ENCODE measurements at places on chromosomes 7 and 10.

- peak; percentile 11 for DNase-seq
Measured at GRCh38 chr7:106243893-106244292, 40.9 kb downstream of the NAMPT start.

DNA sequence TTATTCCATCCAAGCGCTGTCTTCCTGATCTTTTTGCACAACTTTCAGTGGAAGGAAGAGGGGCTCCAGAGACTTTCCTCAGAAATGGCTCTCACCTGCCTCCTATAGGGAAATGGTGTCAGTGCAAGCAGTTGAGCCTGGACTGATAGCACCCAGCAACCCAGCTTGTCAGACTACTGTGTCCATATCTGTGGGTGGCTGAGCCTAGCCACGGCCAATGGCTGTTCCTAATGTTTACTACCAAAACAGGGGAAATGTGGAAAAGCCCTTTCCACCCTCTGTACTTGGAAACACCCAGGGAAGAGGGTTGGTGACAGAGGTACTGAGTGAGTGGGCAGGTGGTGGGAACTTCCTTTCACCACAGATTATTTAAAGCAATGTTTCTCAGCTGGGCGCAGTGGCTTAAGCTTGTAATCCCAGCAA is 4.3 kb upstream of the YKT6 start:
- peak; percentile 28 for DNase-seq

GRCh38 chr7:107327986-107328569 is 141.8 kb upstream of the GPR22 start:
- no peak for DNase-seq

DNA sequence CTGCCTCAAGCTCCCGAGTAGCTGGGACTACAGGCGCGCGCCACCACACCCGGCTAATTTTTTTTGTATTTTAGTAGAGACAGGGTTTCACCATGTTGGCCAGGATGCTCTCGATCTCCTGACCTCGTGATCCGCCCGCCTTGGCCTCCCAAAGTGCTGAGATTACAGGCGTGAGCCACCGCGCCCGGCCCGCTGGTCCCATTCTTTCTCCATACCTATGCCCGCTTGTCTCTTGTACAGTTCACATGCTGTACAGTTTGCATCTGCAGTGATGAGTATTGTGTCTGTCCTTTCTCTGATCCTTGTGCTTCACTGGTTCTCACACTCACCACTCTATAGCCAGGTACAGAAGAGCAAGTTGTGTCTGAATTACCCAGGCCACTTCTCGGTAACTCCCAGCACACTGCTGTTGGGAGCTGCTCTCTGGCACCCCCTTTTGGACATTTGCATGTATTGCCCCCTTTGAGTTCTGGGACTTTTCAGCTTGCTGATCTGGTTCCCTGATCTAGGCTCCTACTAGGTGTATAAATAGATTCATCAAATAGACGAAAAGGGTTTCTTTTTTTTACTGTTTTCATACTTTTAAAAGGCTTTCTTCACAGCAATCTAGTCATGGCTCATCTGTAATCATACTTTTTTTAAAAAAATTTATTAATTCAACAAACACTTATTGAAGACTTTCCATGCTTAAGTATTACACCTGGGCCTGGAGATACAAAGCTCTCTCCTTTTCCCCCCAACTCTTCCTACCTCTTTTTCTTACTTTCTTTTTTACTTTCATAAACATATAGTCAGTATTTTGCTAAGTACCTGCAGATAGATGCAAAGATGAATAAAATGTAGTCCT is 53.5 kb downstream of the AOAH start:
- peak; percentile 48 for DNase-seq

- no peak for DNase-seq
Measured at GRCh38 chr10:12699258-12699700, 302.2 kb downstream of the CCDC3 start.

- no peak for DNase-seq
Measured at GRCh38 chr10:129847741-129848483, 116.2 kb downstream of the EBF3 start.

GRCh38 chr10:123904834-123905409 is 13.3 kb upstream of the CPXM2 start:
- no peak for DNase-seq

DNA sequence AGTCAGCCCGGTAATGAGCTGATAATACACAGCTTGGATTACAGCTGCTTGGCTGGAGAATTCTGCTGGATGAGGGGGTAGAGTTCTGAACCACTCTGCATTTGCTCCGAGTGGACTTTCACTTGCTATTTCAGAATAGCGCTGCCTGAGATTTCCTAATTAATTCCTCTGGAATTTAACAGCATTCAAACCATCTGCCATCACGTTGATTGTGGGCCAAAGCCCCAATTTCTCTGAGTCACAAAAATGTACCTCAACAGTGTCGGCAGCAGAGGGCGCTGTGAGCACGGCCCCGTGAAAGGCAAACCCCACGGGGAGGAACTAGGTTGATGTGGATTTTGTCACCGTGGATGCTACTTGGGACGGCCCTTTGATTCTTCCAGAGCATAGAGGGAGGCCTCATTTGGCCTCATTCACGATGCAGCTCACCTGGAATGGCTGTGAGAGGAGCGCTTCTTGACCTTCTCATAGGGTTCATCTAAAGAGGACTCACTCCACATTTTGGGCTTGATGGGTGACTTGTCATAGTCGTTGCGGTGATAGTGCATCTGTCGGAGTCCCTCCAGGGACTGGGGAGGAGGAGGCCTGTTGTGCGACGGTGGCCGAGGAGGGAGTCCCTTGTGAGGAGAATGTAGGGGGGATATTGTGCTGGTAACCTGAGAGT is 73.3 kb downstream of the PRPF18 start:
- peak; percentile 64 for DNase-seq

- DNase-seq = no peak
Measured at GRCh38 chr7:54989453-54990225, 29.2 kb upstream of the EGFR start.

DNA sequence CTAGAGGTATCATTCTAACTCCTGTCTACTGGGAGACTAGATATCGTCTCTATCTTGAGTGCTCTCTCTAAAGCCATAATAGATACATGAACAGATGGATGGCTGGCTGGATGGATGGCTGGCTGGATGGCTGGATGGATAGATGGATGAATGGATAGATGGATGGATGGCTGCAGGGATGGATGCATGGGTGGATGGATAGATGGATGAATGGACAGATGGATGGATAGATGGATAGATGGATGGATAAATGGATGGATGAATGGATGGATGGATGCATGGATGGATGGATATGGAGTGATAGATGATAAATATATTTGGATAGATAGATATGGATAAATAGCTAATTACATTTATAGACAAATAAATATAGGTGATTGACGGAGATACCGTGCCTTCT is 191.2 kb upstream of the KLF6 start:
- DNase-seq = no peak

DNA sequence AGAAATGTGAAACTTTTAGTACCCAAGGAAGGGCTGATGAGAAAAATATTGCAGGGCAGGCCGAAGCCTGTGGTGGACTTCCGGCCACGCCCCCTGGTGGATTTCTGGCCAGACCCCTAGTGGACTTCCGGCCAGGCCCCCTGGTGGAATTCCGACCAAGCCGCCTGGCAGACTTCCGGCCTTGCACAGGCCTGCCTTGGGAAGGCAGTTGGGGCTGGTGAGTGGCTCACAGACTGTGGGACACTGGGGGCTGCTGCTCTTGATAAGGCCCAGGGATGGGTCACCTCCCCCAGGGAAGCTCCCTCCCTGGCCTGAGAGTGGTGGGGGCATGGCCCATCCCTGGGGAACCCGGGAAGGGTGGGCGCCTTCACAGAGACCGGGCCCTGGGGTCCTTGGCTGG is 116.4 kb upstream of the MKI67 start:
- no peak for DNase-seq

- no peak for DNase-seq
Measured at GRCh38 chr7:134209322-134210015, 82.3 kb downstream of the LRGUK start.

- no peak for DNase-seq
Measured at GRCh38 chr10:124474514-124475070, 13.0 kb downstream of the LHPP start.

DNA sequence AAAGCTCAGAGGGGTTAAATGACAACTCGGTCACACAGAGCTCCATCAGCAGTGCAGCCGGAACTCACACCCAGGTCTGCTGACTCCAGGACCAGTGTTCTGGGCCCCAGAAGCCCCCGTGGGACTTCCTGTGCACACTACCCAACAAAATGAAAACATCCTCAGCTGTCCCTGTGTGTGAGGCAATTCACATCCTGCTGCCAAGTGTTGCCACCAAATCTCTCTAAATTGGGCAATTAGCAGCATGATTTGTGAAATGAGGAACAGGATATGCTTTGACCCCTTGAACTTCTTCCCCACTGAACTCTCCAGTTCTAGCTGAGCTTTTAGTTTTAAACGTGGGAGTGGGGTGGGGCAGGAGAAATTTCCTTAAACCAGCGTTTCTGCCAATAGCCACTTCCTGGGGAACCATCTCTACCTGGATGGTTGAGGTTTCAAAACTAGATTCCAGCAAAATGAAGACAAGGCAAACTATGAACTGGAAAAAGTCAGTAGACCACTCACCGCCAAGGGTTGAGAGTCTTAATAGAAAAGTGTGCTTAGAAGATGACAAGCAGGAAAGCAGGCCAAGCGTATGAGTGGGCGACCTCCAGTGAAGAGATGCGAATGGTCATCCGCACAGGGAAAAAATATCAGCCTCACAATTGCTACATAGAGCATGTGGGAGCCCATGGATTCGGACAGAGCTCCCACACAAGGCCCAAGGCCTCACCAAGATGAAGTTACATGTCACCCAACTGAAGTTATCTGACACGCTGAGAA is 51.9 kb upstream of the CHST15 start:
- no peak for DNase-seq

GRCh38 chr10:10886861-10887531 is 130.7 kb upstream of the CELF2 start:
- no peak for DNase-seq

DNA sequence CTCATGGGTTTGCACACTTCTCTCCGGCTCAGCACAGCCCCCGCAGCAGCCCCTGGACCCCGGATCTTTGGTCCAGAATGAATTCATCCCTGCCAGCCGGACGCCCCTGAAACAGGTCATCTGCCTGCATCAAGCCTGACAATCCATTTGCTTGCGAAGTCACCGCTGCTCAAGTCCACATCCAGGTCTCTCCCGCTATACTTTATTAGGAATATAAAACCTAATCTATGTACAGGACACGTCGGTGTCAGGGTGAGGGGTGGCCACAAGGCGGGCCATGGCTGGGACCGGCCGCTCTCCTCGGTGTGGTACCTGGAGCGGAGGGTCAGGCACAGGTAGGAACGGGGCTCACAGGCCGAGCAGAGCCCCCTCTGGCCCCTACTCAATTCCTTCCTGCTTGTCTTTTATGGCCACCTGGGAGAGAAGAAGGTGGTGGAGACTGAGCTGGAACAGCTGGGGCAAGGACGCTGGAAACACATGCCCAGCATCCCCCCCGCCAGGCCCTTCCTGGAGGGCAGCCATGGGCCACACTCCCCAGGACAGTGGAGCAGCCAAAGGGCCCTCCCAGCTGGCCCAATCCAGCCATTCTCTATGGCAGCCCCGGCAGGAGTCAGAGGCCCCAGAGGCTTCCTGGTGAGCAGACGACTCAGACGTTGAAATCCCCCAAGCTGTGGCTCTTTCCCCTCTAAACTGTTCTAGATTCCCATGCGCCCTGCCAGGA is 5.3 kb downstream of the POLR2J start:
- DNase-seq = no peak

- DNase-seq = no peak
Measured at GRCh38 chr7:90172624-90173023, 18.4 kb downstream of the STEAP1 start.

DNA sequence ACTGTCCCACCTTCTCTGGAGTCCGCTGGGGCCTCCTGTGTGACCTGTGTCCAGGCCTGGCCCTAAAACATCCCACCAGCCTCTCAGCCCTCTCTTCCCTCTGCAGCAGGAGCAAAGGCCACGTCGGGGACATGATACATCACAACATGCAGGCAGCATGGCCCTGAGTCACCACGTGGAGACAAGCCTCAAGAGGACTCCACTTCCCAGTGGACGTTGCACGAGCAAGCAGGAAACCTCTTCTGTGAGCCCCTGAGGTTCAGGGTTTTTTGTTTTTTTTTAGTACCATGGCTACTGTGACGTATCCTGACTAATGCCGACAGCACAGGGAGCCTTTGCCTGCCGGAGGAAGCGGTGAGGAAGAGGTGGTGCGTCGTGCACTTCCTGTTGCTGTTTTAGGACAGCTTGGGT is 165.9 kb downstream of the DNAJB6 start:
- peak; percentile 89 for DNase-seq

DNA sequence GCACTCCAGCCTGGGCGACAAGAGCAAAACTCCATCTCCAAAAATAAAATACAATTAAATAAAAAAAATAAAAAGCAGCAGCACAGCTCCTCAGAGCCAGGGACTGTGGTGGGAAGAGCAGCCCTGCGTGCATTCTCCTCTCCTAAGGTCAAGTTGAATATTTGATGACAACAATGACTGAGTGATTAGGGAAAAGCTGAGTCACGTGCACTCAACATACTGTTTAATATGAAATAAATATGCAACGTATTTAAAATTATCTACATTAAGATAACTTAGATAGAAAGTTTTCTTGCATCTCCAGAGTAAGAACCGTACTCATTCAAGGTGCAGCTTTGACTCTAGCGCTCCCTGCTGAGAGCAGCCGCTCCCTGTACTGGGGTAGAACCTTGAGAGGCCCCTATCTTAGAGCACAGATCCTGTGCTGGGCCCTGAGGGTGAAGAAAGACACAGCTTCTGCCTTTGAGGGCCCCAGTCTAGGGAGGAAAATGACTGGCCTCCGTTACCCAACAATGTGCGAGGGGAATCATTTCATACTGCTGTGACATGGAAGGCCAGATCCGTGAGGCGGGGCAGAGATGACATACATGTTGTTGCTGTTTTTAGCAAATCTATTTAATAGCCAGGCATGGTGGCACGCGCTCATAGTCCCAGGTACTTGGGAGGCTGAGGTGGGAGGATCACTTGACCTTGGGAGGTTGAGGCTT is 81.1 kb downstream of the SVIL start:
- DNase-seq = no peak

GRCh38 chr10:60704471-60704870 is 73.8 kb upstream of the CDK1 start:
- DNase-seq = peak; percentile 67

DNA sequence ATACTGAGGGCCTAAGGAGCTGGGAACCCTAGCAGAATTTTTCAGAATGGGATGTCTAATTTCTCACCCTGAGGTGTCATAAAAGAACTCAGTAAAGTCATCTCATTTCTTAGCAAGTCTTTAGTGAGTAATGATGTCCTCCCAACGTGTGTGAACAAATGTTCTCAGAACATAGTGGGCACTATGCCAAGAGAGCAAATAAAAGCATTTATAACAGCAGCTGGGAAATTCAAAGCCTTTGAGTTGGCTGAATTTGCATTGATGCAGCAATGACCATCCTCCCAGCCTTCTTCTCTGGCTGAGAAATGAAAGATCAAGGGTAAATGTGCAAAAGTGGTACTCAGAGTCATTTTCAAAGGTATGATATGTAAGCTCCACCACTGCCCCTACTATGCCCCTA is 109.4 kb downstream of the FAM107B start:
- peak; percentile 24 for DNase-seq

- no peak for DNase-seq
Measured at GRCh38 chr7:130305433-130306042, 12.6 kb downstream of the CPA4 start.

- DNase-seq = peak; percentile 28
Measured at GRCh38 chr10:33277135-33277536, 57.3 kb downstream of the NRP1 start.

GRCh38 chr10:21993360-21994001 is 10.0 kb downstream of the DNAJC1 start:
- DNase-seq = peak; percentile 38

All from dermis microvascular lymphatic vessel endothelial cell (primary cell).